ENCODE measurements at places on chromosomes 7 and 10.

DNA sequence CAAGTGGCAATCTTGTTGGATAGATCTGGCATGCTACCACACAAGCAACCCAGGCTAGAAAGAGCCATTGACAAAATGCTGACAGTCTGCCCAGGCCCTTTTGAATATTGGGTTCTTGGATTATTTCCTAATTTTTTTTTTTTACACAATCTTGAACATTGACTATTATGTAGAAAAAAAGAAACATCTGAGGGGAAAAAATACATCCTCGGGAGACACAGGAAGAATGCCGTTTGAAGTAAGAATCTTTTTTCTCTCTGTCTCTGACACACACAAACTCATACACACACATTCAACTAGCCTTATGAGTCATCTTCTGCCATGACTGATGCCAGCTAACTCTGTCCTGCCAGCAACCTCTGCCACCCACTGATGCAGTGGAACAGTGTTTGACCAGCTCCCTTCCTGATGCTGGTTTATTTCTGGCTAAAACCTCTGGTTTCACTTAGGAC is 47.2 kb downstream of the SORBS1 start:
- peak; percentile 28 for DNase-seq

GRCh38 chr7:33909318-33909717 is 4.0 kb downstream of the BMPER start:
- DNase-seq: no peak

DNA sequence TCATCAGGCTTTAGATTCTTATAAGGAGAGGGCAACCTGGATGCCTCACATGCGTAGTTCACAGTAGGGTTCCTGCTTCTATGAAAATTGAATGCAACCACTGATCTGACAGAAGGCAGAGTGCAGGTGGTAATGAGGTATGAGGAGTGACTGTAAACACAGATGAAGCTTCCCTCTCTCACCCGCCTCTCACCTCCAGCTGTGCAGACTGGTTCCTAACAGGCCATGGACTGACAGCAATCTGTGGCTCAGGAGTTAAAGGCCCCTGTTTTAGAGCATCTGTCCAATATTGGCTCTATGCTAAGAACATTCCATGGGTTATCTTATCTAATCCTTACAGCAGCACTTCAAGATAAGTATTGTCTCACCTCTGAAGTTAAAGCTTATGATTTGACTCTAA is 213.5 kb upstream of the NRP1 start:
- no peak for DNase-seq

DNA sequence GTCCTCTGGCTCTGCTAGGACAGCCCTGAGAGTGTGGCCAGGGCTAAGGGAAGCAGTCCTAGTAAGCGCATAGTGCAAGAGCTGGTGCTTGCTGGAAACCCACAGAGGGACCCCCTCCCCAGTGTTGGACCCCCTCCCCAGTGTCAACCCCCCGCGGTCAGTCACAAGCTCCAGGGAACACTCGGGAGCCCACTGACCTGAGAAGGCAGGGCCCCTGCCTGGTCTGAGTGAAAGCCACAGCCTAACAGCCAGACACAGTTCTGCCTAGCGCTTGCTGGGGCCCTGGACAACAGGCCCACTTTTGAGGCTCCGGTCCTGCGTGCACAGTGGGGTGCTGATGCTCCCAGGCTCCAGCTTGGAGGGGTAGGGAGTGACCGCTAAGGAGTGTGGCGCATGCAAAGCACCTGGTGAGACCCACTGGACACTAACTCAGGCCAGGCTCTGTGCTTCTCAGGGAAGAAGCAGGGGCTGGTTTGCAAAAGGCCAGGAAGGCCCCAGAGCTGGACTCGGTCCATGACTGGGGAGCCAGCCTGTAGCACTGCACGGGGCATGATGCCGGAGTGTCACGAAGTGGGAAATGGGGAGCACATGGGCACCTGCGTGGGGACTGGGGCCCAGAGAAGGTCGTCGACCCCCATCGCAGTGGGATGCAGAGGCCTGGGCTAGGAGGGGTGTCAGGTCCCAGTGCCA is 175.8 kb upstream of the PPP2R2D start:
- DNase-seq: no peak

- DNase-seq: no peak
These were observed 138.9 kb downstream of the EGFR start for GRCh38 chr7:55157764-55158105.

- DNase-seq: no peak
These were observed 356.1 kb downstream of the ELMO1 start for GRCh38 chr7:37092548-37092947.

DNA sequence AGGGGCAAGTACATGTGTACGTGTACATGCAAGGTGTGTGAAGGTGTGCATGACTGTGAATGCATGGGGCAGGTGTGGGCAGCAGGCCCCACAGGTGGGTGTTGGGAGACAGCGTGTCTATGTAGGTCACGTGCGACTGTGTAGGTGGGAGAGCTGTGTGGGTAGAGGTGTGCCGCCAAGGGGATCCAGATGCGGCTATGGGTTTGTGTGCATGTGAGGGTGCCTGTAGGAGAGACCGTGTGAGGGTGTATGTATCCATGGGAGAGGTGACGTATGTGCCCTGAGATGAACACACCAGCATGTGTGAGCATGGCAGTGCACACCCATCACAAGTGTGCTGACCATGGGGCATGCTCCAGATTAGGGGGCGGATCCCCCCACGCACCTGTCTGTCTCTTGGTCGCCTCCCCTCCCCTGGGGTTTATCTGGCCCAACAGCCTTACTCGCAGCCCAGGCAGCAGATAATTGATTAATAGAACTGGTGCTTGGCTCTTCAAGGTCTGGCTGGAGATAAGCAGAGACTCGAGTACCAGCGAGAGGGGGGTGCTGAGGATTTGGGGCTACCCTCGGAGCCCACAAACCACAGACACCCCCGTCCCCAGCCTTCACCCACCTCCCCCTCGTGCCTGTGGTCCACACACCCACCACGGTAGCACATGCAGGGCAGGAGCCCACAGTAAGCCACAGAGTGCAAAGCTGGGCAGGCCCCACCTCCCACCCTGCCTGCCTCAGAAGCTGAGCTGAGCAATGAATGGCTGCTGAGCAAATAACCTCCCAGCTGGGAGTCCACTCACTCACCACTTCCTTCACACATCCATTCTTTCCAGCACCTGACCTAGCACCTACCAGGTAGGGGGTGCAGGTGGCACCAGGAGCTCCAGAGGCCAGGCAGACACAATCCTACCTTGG is 41.4 kb upstream of the ZMIZ1 start:
- no peak for DNase-seq
